HCEC 1CT (cell line): ENCODE measurements at places on chromosomes 5 and 9.

DNA sequence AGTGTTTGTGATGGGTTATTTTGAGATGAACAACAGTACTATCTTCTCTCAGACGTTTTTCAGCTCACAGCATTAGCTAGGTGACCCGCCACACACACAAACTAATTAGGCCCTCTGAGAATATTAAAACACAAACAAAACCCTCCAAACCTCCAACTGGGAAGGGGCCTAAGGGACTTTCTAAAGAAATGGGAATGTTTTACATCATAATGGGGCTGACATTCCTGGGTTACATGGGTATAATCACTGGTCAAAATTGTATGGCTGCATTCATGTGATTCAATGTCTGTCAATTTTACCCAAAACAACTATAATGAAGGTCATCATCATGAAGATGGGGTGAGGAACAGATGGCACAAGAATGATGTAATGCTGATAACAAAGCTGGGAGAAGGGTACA, 59.6 kb downstream of the SPTLC1 start:
- no peak for DNase-seq

GRCh38 chr9:98365227-98365669, 109.8 kb upstream of the TBC1D2 start:
- DNase-seq = peak; percentile 54

DNA sequence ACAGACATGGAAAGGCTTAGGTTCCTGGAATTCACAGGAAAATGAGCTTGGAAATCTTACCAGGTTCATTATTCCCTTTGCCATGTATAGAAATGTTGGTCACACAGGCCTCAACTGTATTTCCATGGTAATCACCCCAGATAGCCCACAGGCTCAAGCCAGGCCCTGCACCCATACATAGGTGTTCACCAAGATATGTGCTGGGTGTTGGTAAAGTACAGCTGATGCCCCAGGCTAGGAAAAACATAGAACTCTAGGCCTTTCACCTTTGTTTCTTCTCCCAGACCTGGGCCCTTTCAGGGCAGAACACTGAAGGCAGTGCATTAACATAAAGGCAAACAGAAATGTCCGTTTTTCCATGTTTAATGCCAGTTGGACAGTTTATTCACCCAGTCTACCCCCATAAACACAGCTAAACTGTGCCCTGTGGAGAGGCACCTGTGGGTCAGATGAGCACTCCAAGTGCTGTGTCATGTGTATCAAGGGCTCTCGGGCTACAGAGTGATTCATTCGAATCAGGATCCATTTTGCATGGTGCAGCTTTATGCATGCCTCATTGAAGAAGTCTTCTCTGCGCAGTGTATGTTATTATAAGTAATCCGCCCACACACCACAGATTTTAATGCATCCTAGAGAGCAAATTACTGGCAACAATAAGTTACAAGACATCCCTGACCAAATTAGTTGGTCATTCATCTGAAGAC, 93.4 kb upstream of the SLC30A5 start:
- no peak for DNase-seq

GRCh38 chr5:77898385-77898784, 122.2 kb upstream of the TBCA start:
- DNase-seq = no peak

- DNase-seq = no peak
These were observed 586.9 kb upstream of the BRINP1 start for GRCh38 chr9:119956111-119956510.

DNA sequence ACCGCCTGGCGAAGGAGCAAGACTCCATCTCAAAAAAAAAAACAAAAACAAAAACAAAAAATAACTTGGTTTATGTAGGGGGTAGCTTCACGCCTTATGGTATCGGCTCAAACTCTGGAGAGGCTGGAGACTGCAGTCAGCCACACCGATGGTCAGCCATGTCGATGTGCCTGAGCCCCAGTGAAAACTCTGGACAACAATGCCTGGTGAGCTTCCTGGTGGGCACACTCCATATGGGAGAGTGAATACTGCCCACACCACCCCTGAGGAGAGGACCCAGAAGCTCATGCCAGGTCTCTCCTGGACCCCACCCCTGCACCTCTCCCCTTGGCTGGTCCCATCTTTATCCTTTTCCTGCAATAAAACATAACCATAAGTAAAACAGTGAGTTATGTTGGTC, 19.6 kb downstream of the IPPK start:
- no peak for DNase-seq

- DNase-seq = no peak
These were observed 42.5 kb downstream of the SEMA4D start for GRCh38 chr9:89455356-89455824.

DNA sequence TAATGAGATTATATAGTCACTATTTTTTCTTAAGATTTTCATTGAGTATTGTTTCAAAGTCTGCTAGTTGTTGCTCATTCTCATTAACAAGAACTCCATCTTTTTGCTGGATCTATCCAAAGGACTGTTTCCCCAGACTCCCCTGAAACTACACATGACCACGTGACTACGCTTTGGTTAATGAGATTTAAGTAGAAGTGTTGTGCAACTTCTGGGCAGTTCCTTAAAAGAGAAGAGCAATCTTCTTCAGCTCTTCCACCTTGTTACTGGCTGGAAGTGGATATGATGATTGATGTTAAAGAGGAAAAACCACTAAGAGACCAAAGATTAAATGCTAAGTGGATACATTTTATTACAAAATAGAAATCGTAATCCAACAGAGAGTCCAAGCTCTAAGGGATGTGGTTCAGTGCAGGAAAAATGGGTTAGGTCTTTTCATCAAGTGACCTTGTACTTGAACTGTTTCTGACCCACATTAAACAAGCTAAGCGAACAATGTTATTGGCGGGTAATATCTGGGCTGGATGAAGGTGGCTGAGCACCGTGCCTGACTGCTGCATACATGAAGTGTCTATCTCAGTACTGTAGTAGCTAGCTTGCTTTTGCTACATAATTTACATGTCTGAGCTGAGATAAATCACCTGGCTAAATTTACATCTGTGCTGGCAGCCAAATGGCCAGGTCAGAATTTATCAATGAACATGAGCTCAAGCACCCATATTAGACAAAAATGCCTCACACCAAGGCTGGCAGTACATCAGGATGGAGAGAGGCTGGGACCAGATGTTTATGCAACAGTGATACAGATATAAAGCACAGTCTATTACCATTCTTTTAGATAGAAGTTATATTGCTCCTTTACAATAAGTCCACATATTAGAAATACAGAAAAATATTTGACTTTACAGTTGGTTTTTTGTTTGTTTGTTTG, 7.5 kb upstream of the CTNNAL1 start:
- no peak for DNase-seq

DNA sequence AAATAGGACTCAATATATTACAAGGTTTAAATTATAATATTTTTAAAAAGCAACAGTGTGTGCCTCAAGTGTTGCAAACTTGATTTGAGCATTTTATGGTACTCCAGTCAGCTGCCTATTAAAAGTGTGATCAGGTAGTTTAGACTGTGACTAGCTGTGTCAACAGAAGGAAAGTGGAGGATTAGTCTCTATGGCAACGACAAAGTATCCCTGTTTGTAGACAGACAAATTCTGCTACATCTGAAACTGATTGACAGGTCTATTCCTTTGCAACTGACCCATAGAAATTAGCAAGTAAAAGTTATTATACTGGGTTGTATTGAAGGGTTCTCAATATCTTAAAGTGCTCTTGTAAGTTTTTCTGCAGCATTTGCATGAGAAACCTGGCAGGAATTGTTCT, 249.8 kb upstream of the ARRDC3 start:
- no peak for DNase-seq

DNA sequence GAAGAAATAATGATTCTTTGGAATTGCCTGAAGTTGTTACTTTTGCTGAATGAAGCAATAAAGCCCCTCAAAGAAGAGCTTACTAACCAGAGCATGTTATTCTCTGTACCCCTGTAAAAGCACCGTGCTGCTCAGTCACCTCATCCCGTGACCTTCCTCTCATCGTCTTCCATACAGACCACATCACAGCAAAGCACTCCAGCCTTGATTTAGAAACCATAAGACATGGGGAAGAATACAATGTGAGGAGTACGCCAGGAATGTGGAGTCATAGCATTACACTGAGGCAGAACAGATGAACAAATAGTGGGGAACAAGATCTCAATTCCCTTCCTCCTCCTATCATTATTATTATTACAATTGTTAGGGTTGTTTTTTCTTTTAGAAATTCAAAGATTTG, 49.1 kb downstream of the ERAP1 start:
- DNase-seq = peak; percentile 45

GRCh38 chr9:97367729-97368128, 44.2 kb upstream of the TDRD7 start:
- no peak for DNase-seq

GRCh38 chr5:112419164-112419985, at the start of gene EPB41L4A:
Gene EPB41L4A (minus strand): TSS chr5:112419277. CDS start chr5:112419039, 238 bp downstream.
- DNase-seq = no peak

- no peak for DNase-seq
These were observed 1.0 kb upstream of the TSLP start for GRCh38 chr5:111070272-111071134.

- DNase-seq = no peak
These were observed 191.6 kb downstream of the TRIM36 start for GRCh38 chr5:114977979-114978573.

DNA sequence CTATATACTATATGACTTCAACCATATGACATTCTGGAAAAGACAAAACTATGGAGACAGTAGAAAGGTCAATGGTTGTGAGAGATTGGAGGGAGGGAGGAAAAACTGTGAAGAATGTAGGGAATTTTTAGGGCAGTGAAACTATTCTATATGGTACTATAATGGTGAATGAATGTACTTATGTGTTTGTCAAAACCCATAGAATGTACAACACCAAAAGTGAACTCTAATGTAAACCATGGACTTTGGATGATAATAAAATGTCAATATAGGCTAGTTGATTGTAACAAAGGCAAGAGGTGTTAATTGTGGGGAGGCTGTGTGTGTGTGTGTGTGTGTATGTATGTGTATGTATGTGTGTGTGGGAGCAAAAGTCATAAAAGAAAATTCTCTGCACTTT, 10.8 kb upstream of the STOM start:
- DNase-seq = no peak

- DNase-seq = peak; percentile 32
These were observed 43.1 kb downstream of the PRR16 start for GRCh38 chr5:120507197-120507596.

DNA sequence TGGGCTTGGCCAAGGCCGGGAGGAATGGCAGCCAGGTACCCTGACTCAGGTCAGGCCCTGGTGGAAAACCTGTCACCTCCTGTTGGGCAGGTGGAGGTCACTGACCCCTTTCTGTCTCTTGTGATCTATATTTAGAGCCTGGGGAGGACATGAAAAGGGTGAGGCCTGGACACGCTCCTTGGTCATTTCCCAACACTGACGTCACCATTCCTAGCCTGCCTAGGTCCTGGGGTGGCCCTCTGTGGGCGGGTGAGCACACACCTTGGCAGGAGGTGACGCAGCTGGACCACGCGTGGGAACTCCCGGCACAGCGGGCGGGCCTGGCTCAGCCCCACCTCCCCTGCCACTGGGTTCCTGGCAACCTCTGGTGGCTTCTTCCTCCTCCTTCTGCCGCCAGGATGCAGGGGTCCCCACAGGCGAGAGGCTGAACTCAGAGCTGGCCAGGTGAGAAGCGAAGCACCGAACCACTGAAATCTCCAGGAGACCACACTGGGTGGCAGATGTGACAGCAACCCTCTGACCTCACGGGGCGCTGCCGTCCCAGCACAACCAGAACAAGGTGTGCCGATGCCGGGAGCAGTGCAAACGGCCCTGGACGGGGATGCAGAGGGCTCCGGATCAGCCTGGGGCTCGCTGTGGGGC, 6.4 kb upstream of the RALGDS start:
- no peak for DNase-seq

DNA sequence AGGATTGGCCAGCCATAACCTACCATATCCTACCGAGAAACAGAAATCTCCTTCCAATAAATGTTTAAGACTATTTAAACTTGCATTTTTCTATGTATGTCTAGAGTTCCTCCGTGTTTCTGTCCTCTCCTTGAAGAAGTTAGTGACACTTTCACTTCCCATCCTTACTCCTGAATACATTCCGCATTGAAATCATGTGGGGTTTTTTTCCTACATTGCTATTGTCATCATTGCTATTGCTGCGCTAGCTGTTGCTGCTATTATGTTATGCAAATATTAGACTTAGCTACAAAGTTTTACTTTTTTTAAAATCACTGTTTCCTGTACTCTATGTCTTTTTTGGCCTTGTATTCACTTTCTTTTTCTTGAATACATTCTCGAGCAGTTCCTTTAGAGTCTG, 83.3 kb upstream of the NEK6 start:
- DNase-seq = no peak

DNA sequence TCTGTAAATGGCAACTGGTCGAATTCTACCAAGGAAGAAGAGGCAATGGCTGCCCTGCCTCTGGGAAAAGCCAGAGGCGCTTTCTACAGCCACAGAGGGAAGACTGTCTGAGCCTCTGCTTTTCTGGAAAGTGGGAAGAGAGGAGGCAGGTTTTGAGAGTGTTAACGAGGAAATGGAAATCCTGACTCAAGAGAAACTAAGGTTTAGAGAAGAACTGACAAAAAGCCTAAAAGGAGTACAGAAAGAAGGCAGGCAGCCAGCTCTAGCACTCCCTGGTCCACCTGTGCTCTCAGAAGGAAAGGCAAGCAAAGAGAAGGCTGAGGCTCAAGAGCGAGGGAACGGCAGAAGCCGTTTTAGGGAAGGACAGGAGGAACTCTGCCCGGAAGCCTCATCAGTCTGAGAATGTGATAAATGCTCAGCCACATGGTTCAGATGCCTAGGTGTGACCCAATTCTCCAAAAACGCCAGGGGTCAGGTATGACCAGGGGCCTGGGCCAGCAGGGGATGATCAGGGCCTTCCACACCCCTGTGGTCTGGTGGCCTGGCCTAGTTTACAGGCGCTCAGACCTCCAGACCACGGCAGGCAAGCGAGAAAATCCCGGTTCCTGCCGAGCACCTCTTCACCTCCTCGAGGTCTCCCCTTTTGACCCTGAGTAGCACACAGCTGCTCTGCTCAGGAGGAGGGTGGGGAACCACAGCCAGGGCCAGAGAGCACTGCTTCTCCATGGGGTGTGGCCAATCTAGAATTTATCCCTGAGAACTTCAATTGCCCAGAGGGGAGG, 79.9 kb upstream of the FBXW11 start:
- DNase-seq = no peak

GRCh38 chr9:102428305-102428704, 566.8 kb upstream of the CYLC2 start:
- no peak for DNase-seq

GRCh38 chr5:103108086-103108485, 11.9 kb downstream of the GIN1 start:
- DNase-seq = no peak

DNA sequence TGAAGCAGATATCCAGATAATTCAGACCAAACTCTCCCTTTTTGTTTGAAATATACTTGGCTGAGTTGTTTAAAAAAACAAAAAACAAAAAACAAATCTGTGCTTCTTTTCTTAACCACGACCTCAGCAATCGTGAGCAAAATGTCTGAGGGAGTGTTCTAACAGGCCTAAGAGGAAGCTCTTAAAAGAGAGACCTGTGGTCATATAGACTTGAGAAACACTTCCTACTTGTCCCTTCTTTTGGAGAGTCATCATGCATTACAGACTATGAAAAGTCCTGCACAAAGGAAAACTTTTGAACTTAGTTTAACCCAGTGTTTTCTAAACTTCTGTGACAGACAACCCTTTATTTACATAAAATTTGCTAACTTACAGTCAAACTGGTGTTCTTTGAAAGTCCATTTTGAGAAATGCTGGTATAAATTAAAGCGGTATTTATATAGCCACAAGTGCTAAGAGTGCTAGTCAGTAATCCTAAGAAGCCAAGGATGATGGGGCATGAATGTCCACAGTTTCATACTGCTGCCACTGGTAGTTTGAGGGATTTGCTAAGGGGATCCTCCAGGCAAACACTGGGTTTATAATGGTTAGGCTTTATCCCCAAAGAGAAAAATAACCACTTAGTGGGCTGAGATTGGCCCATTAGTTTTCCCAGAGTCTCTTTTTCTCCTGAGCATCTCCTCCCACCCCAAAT, 199.8 kb downstream of the LRRC70 start:
- no peak for DNase-seq
